IgD-negative memory B cell (primary cell): ENCODE measurements at places on chromosomes 7 and 10. TPM values are rescaled to one million over a fixed set of nuclear protein-coding genes. Genes with fewer than 3 reads are reported as not detected.

ENO4 gene
- 0.45 TPM for polyA plus RNA-seq

SLIT1 gene
- not detected for polyA plus RNA-seq

PLXNA4 gene
- not detected for polyA plus RNA-seq

DPCD gene
- 2.2 TPM for polyA plus RNA-seq

RPEL1 gene
- not detected for polyA plus RNA-seq

ZNF777 gene
- polyA plus RNA-seq = 3.0 TPM

INHBA gene
- polyA plus RNA-seq = not detected

BCCIP gene
- polyA plus RNA-seq = 70.0 TPM

NEUROG3 gene
- not detected for polyA plus RNA-seq

CBX3 gene
- polyA plus RNA-seq = 68.7 TPM

ZNF736 gene
- 4.6 TPM for polyA plus RNA-seq

LAMB1 gene
- not detected for polyA plus RNA-seq

PHKG1 gene
- not detected for polyA plus RNA-seq

APBB1IP gene
- 66.4 TPM for polyA plus RNA-seq

SHOC2 gene
- 105 TPM for polyA plus RNA-seq

CYP3A4 gene
- polyA plus RNA-seq = not detected

IQUB gene
- polyA plus RNA-seq = not detected

SPDYE9 gene
- polyA plus RNA-seq = 0.19 TPM

CEP55 gene
- 0.53 TPM for polyA plus RNA-seq

TRPV5 gene
- not detected for polyA plus RNA-seq

SCART1 gene
- not detected for polyA plus RNA-seq

COBL gene
- not detected for polyA plus RNA-seq

STAM gene
- 6.5 TPM for polyA plus RNA-seq

RHOBTB1 gene
- polyA plus RNA-seq = 0.16 TPM

FGFBP3 gene
- 2.2 TPM for polyA plus RNA-seq
